ENCODE measurements at places on chromosomes 1 and 21. TPM values are rescaled to one million over a fixed set of nuclear protein-coding genes. Genes with fewer than 3 reads are reported as not detected.
A peak's percentile ranks its signal among the peaks of the same experiment; 100 is the strongest.

- DNase-seq: peak; percentile 23
Measured at GRCh38 chr1:61162520-61163258, 80.3 kb downstream of the NFIA start.

GRCh38 chr1:210978316-210978973 is 155.5 kb downstream of the KCNH1 start:
- no peak for DNase-seq

DNA sequence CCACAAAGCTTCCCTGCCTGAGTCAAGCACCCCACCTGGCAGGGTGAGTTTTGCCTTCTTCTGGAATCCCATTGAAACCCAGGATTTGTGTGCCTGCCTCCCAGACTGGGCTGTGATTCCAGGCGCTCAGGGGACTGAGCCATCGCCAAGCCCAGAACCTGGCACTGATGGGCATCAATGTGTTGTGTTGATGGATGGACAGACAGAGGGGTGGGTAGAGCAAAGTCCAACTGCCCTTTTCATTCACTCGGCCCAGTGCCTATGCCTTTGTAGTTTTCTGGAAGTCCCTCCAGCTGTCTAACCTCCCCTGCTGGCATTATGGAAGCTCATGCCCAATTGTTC is 66.0 kb upstream of the LAPTM5 start:
- DNase-seq: no peak

GRCh38 chr1:165717918-165718515 is 19.7 kb upstream of the ALDH9A1 start:
- DNase-seq: peak; percentile 78

DNA sequence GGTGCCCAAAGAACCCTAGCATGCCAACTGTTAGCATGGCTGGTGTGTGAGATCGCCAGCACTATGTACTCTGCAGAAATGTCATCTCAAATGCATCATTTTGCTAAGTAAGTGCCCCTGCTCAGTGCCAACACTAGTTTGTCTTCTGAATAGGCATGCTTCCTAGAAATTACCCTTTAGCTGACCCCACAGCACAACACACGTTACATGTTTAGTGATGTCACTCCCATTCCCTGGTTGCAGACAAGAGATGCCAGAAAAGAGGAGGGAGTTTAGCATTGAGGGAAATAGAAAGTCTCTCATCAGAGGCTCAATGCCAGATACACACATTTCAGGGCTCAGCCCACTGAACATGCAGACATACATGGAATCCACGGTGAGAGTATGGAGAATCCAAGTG is 9.3 kb upstream of the ST6GALNAC3 start:
- no peak for DNase-seq

S1PR1 gene
- total RNA-seq: 394 TPM

- no peak for DNase-seq
Measured at GRCh38 chr1:185479796-185480195, 162.8 kb upstream of the IVNS1ABP start.

- DNase-seq: peak; percentile 84
Measured at GRCh38 chr1:31394584-31395193, 18.3 kb upstream of the SERINC2 start.

KCNA2 gene
- not detected for total RNA-seq

DNA sequence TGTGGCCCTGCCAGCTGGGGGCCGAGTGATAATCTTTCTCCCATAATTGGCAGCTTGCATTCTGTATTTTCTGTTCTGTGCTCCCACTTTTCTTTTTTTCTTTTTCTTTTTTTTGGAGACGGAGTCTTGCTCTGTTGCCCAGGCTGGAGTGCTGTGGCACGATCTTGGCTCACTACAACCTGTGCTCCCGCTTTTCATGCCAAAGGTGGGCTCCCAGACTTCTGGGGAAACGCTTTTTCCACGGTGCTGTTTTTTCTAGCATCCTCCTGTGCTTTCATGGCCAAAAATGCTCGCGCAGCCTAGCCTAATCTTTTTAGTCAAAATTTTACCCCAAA is 585 bp upstream of the AHCTF1 start:
- DNase-seq: no peak

GRCh38 chr1:65526049-65526556 is 105.6 kb downstream of the LEPR start:
- DNase-seq: peak; percentile 26

Data from dermis blood vessel endothelial cell (primary cell).